ENCODE measurements at places on chromosomes 3 and 15.
A peak's percentile ranks its signal among the peaks of the same experiment; 100 is the strongest.

GRCh38 chr15:73897441-73898261 lies 24.3 kb downstream of the TBC1D21 start:
- no peak for DNase-seq

DNA sequence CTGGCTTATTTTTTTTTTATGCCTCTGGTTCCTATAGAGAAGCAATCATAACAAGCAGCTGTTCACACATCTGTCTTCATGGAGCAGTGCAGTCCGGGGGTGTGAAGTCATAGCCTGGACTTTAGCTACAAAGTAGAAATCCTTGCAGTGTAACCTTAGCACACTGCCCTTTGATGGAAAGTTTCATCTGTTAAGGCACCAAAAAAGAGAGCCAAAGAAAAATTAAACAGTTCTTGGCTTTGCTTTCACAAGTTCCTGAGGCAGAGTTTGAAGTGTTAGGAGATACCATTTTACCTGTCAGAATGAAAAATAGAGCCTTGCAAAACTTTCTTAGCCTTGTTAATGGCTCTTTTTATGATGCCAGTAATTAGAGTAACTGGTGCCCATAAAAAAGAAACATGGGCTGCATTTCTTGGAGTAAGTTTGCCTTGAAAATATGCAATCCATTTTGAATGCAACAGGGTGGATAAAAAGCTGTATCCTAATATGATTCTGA lies 84.1 kb downstream of the PIK3R4 start:
- no peak for DNase-seq

DNA sequence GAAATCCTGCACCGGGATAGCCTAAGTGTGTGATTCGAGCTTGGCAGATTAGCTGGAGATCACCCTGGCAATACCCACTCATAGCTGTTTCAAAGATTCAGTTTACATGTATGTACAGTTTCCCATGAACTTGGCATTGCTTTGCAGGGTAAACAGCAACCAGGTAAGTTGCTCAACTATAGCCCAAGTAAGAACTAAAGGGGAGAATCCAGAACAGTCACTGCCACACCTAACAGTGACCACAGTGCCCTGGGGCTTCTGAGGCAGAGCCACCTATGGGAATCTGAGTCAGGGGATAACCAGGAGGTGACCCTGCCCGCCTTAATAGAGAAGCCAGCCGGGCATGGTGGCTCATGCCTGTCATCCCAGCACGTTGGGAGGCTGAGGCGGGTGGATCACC lies 15.9 kb downstream of the CDAN1 start:
- no peak for DNase-seq

- DNase-seq, result peak; percentile 34
Measured at GRCh38 chr3:108441071-108441507, 69.3 kb downstream of the MYH15 start.

- peak; percentile 57 for DNase-seq
Measured at GRCh38 chr15:61659566-61660190, 400.6 kb downstream of the VPS13C start.

GRCh38 chr3:180332608-180333007 lies 269.4 kb upstream of the TTC14 start:
- DNase-seq, result no peak

DNA sequence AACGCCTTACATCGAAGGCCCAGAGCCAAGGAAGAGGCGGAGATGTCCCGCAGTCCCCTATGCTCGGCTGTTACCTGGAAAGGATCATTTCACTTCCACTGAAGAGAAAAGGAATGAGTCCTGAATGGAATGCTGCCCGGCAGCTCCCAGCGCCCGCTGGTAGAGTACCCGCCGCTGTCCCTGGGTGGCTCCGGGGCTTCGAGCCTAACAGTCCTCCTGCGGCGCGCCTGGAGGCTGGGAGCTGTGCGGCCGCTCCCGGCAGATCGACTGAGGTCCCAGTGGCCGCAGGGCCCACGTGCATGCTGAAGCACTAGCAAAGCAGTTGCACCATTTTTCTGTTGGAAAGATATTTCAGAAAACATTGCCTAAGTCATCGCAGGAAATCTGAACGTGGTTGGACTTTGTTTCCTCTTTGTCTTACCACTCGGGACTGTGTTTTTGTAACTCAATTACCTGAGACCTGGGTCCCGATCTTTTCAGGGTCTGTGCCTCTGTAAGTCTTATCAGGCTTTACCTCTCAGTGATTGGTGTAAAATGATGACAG lies 984 bp downstream of the RNU6-1 start:
- no peak for DNase-seq

GRCh38 chr3:37770938-37771918 lies 90.5 kb upstream of the CTDSPL start:
- no peak for DNase-seq

DNA sequence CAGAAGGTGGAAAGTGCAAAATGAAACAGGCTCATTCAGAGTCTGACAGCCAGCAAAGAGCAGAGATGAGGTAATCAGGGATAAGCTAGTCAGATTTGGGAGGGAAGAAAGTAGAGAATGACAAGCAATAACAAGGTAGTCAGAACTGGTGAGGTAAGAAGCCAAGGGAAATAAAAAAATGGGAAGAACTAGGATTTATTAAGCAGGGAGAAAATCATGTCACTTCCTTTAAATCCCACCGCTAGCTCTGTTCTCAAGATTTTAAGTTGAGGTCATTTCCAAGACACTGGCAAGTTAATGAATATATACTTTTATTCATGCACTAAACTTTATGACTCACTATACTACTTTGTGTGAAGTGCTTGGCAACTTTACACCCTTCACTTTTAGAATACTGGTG lies 1106.8 kb downstream of the IGSF11 start:
- DNase-seq, result no peak

- DNase-seq, result no peak
Measured at GRCh38 chr15:91989821-91990220, 136.3 kb downstream of the SLCO3A1 start.

DNA sequence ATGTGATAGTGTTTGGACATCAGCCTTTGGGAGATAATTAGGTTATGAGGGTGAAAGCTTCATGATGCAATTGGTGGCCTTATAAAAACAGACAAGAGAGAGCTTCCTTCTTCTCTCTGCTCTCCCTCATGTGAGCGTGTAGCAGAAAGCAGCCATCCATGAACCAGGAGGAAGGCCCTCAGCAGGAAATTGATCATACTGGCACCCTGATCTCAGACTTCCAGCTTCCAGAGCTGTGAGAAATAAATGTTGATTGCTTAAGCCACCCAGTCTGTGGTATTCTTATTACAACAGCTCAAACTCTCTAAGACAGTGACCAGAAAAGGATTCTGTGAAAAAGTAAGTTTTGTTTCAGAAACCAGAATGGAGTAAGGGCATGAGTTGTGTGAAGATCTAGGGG lies 13.3 kb downstream of the STAC start:
- no peak for DNase-seq

GRCh38 chr3:45911511-45912226 lies 25.3 kb downstream of the CCR9 start:
- no peak for DNase-seq

GRCh38 chr3:188972310-188972709 lies 199.5 kb upstream of the TPRG1 start:
- no peak for DNase-seq

DNA sequence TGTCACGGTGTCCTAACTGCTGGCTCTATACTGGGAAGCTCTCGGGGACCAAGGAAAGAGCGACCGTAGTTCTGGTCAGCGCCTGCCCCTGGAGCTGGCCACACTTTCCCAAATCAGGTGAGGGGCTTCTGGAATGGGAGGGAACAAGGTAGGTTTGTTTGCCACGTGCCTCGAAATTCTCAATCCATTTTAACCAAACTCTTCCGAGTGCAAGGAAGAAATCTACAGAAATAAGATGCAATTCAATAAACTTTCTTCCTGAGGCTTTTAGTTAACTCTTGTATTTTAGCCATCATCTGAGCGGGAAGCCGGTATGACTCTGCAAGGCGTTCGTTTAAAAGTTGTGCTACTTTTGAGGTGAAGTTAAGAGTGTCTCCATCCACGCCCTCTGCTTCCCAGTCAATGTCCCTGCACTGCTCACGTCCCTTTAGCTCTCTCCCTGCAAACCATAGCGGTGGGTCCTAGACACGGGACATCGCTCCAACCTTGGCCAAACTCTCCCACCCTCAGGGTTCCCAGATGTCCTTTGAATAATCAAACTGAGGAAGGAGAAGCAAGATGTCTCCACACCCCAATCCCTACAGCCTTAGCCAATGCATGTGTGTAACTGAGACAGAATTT lies 597 bp downstream of the AGTR1 start:
- DNase-seq, result no peak

- DNase-seq, result no peak
Measured at GRCh38 chr3:150077107-150077506, 106.4 kb upstream of the PFN2 start.

GRCh38 chr3:184110316-184110725 lies 13.5 kb downstream of the HTR3E start:
- DNase-seq, result no peak

GRCh38 chr3:133930341-133930933 lies 34.8 kb upstream of the RAB6B start:
- no peak for DNase-seq

GRCh38 chr3:137514853-137515252 lies 249.3 kb upstream of the SOX14 start:
- DNase-seq, result no peak

GRCh38 chr3:30231277-30232141 lies 374.9 kb upstream of the TGFBR2 start:
- no peak for DNase-seq

- DNase-seq, result no peak
Measured at GRCh38 chr3:192409201-192409837, 318.0 kb downstream of the FGF12 start.

DNA sequence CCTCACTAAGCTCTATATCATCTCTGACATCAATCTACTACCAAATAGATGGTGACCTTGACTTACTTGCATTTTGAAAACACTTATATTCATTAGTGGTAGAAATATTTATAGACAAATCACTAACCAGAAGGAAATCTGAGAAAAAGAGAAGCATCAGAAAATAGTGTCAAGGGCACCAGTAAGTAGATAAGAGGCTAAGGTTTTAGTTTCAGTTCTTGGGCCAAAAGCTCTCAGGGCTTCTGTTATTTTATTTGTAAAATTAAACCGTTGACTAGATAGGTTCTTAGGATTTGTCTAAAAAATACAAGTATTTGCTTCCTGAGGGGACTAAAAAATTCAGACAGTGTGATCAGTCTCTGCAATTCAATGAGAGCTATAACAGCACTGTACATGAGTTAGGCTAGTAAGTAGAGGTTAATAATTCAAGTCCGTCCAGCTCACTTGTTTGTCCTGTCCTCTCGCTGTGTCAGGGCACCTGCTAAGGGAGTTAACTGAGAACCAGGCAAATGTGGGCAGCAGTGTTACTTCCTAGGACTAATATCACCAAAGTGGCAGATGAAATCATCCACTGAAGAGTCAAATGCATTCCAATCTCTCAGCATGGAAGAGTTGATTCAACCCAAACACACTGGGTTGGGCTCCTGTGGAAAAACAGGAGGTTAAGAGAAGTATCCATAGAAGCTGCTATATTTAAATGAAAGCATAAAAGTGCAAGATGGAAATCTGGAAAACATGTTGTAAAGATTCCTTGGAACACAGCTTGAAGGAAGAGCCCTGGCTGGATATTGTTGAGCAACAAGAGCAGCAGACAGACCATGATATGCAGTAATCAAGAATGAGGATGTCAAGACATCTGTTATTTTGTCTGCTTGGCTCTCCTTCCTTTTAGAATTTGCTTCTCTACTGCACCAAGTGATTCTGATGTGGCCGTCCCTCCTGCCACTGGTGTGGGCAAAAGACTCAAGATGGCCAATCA lies 134.9 kb upstream of the ZBTB20 start:
- DNase-seq, result no peak

- no peak for DNase-seq
Measured at GRCh38 chr3:108219336-108219735, 2.9 kb downstream of the IFT57 start.

DNA sequence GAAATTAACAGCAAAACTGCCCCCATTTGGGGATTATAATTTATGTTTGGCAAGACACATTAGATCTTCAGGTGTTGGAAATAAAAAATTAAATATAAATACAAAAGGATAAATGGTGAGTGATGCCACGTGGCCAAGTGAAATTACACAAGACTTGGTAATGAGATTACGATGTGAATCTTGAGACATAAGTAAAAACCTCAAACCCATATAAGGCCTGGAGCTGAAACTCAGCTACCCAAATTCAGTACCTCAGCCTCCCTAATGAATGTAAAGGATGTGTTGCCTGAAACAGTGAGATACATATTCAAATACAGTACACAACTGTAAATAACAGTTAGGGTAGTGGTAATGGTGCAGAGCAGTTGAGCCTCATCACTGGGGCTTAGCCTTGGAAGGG lies 1146.6 kb downstream of the OTOL1 start:
- no peak for DNase-seq

- no peak for DNase-seq
Measured at GRCh38 chr3:169362301-169362700, 301.2 kb downstream of the MECOM start.

GRCh38 chr3:3685721-3686120 lies 113.5 kb upstream of the LRRN1 start:
- DNase-seq, result no peak

- no peak for DNase-seq
Measured at GRCh38 chr3:155441026-155441425, 147.5 kb upstream of the STRIT1 start.

DNA sequence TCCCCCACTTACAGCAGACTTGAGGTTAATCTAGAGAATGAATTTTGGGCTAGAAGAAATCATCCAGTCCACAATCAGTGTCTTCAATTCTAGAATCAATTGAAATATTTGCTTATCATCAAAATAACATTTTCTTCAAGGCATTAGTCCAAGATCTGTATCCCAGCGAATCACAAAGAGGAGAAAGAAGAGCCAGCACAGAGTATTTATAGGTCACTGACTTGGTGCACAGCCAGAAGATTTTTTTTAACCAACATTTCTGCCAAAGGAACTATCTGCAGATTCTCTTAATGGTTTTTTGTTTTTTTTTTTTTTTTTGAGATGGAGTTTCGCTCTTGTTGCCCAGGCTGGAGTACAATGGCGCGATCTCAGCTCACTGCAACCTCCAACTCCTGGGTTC lies 178.2 kb downstream of the TNIK start:
- peak; percentile 47 for DNase-seq

- DNase-seq, result no peak
Measured at GRCh38 chr3:37991823-37992222, 1.2 kb downstream of the VILL start.

DNA sequence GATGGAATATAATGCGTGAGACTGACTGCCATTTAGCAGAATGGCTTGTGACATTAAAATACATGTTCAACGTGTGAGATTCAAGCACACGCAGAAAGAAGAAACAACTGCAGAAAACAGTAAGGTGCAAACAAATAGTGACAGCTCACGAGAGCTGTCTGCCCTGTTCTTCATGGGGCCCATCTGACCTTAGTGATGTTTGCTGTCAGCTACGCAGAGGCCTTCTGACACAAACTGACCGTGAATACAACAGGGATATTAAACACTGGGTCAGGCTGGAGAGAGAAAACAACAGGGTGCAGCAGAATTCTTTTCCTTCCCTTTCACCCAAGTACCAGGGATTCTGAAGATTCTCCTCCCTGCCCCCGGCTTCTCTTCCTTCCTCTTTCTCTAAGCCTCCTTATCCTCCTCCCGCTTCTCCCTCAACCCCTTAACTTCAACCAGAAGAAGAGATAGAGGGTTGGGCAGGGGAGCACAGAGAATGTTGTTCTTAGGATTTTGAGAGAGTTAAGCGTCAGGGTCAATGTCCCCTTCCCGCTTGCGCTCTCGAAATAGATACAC lies 2.1 kb downstream of the TNFAIP8L3 start:
- DNase-seq, result no peak

Measured in fibroblast of skin of left quadriceps (primary cell).